Mesothelial cell of epicardium (in vitro differentiated cells): ENCODE measurements at places on chromosomes 16 and 17. TPM values are rescaled to one million over a fixed set of nuclear protein-coding genes. Genes with fewer than 3 reads are reported as not detected.

GRCh38 chr16:89904606-89905510, 13.8 kb upstream of the MC1R start:
- H3K4me1 ChIP-seq: no peaks in the 10 kb centered on the region
- H3K4me3 ChIP-seq: no peak overlapping the region
- DNase-seq: no peak

- H3K36me3 ChIP-seq: no peaks in the 10 kb centered on the region
- no peak for DNase-seq
- H3K4me3 ChIP-seq: no peak overlapping the region
- peaks cover 18% of the 10 kb centered on the region for H3K4me1 ChIP-seq
Measured at GRCh38 chr17:50234581-50234980, 33.1 kb upstream of the COL1A1 start.

GRCh38 chr17:33948309-33948708, 306.8 kb upstream of the CCL2 start:
- H3K4me1 ChIP-seq: no peaks in the 10 kb centered on the region
- H3K27me3 ChIP-seq: peaks cover 46% of the 10 kb centered on the region
- no peak overlapping the region for H3K4me3 ChIP-seq
- H3K27ac ChIP-seq: no peak overlapping the region

GRCh38 chr17:39628655-39629493, 2.1 kb downstream of the PPP1R1B start:
- DNase-seq: no peak
- H3K36me3 ChIP-seq: no peaks in the 10 kb centered on the region
- H3K4me3 ChIP-seq: no peak overlapping the region
- peaks cover 72% of the 10 kb centered on the region for H3K27me3 ChIP-seq
- H3K4me1 ChIP-seq: peaks cover 28% of the 10 kb centered on the region

DNA sequence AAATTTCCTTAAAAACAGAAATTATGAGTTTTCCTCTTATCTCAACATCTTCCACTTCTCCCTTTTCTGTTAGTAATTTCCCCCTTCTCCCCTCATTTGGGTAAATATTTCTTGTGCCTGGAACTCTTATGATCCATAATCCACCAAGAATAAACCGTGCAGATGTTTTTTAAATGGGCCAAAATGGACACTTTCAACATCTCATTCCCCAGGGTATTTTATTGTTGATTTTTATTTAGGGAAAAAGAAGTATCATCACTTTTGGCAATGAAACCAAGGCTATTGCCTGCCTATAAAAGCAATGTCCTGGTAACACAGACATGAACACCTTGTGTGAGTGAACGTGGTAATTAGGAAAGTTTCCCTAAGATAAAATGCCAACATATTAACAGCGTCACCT, 54.6 kb downstream of the IRX6 start:
- no peak for DNase-seq
- no peak overlapping the region for H3K4me3 ChIP-seq
- no peaks in the 10 kb centered on the region for H3K36me3 ChIP-seq
- H3K27ac ChIP-seq: no peak overlapping the region
- H3K27me3 ChIP-seq: peaks cover 56% of the 10 kb centered on the region
- peaks cover 3% of the 10 kb centered on the region for H3K4me1 ChIP-seq

DNA sequence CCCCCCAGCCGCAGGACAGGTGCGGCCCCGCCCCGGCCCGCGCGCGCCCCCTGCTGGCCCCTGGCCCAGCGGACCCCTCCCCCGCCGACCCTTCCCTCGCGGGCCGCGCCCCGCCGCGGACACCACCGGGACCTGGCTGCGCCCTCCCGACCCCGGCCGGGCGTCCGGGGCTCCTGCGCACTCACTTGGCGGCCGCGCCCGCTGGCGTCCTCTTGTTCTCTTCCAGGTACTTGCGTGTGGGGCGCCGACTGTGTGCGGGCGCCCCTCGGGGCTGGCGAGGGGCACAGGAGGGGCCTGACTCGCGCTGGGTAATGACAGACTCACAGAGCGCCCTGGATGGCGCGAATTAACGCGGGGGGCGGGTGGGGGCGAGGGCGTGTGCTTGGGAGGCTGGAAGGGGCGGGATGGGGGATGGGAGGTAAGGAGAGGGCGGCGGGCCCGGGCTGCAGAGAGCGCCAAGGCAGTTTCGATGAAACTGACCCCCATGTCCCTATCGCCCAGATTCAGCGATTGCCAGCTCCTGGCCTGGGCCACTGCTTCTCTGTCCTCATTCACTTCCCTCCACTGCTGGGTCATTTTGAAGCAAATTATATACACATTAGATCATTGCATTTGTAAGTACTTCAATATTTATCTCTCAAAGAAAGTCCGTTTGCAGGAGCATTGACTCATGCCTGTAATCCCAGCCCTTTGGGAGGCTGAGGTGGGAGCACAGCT, 445 bp upstream of the DBNDD1 start:
- H3K4me3 ChIP-seq: peak overlapping the region; percentile 71
- no peaks in the 10 kb centered on the region for H3K36me3 ChIP-seq
- H3K27ac ChIP-seq: peak overlapping the region; percentile 96
- H3K27me3 ChIP-seq: peaks cover 26% of the 10 kb centered on the region
- peaks cover 26% of the 10 kb centered on the region for H3K4me1 ChIP-seq

GRCh38 chr16:49543631-49543946, 170.0 kb downstream of the C16orf78 start:
- peaks cover 9% of the 10 kb centered on the region for H3K27me3 ChIP-seq
- no peak overlapping the region for H3K27ac ChIP-seq
- no peak for DNase-seq
- no peak overlapping the region for H3K4me3 ChIP-seq

DNA sequence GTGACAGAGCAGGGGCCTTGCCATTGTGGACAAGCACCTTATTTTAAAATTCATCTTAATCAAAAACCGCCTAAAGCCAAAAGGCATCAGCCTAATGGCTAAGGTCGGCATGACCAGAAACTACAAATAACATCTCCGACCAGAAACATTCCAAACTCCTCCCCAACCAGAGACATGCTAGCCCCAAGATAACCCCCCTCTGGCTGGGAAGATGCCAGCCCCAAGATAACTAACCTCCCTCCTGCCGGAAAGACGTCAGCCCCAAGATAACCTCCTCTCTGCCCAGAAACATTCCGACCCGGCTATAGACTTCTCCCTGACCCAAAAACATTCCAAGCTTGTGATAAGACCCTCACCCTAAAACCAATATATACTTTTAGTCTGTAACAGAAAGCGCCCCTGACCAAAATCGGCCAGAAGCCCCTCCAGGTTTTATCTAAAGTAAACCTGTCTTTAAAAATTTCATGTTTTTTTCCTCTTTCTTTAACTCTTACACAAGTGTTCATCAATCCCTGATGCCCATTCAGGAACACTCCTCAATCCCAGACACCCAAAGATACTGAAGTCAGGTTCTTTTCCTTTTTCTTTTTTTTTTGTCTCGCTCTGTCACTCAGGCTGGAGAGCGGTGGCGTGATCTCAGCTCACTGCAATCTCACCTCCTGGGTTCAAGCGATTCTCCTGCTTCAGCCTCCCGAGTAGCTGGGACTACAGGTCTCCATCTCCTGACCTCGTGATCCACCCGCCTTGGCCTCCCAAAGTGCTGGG, 32.7 kb downstream of the TLE7 start:
- H3K27me3 ChIP-seq: peaks cover 58% of the 10 kb centered on the region
- DNase-seq: no peak
- H3K4me3 ChIP-seq: no peak overlapping the region
- no peaks in the 10 kb centered on the region for H3K36me3 ChIP-seq
- no peak overlapping the region for H3K27ac ChIP-seq

DNA sequence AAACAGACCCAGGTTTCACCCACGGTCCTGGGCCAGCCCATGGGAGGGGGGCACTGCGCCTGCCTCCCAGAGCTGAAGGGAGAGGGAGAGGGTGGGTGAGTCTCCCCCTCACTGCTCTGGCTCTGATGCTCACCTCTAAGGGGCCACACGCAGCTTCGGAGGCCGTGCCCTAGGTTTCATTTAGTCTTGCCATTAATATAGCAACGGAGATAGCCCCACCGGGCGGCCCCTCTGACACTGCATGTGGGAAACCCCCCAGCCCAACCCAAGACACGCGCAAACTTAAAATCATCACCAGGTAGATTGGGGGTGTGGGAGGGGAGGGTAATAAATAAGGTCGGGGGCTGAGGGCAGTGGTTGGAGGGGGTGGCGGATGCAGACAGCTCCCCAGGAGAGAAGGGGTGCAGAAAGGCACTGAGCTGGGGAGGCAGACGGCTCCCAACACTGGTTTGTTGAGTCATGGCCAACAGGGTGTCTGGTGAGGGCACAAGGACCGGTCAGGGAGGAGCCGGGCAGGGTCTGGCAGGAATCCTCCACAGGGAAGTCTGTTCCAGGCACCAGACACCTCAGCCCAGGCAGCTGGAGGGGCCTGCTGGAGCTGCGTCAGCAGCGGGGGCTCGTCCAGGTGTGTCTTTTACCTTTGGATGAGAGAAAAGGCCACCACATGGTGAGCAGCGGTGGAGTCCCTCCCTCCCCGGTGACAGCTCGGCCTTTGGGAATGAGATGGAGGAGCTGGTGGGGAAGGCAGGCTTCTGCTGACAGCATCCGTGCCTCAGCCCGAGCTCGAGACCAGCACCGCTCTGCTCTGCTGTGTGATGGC, 32.0 kb upstream of the DOC2B start:
- peak overlapping the region; percentile 16 for H3K27ac ChIP-seq
- no peak for DNase-seq
- no peak overlapping the region for H3K4me3 ChIP-seq
- H3K4me1 ChIP-seq: no peaks in the 10 kb centered on the region

GRCh38 chr17:57553991-57554825, 190.9 kb downstream of the CCDC182 start:
- peaks cover 59% of the 10 kb centered on the region for H3K4me1 ChIP-seq
- H3K4me3 ChIP-seq: no peak overlapping the region
- DNase-seq: no peak
- peaks cover 2% of the 10 kb centered on the region for H3K27me3 ChIP-seq
- no peaks in the 10 kb centered on the region for H3K36me3 ChIP-seq

DNA sequence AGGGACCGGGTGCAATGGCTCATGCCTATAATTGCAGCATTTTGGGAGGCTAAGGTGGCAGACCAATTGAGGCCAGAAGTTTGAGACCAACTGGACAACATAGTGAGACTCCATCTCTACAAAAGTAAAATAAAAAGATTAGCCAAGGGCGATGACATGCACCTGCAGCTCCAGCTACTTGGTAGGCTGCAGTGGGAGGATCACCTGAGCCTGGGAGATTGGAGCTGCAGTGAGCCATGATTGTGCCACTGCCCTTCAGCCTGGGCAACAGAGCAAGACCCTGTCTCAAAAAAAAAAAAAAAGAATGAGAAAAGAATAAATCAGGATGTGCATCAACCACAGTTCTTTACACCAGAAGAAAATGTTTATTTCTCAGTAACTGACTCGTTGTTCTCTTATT, 76.0 kb downstream of the CACNG3 start:
- peaks cover 33% of the 10 kb centered on the region for H3K27me3 ChIP-seq
- H3K4me1 ChIP-seq: no peaks in the 10 kb centered on the region
- no peak overlapping the region for H3K4me3 ChIP-seq
- DNase-seq: no peak

GRCh38 chr17:77785312-77785905, 173.1 kb upstream of the TNRC6C start:
- H3K27me3 ChIP-seq: peaks cover 81% of the 10 kb centered on the region
- no peaks in the 10 kb centered on the region for H3K36me3 ChIP-seq
- DNase-seq: no peak
- peaks cover 10% of the 10 kb centered on the region for H3K4me1 ChIP-seq
- no peak overlapping the region for H3K27ac ChIP-seq

GRCh38 chr17:8746501-8747236, 2.0 kb upstream of the CCDC42 start:
- peak overlapping the region; percentile 83 for H3K4me3 ChIP-seq
- H3K36me3 ChIP-seq: no peaks in the 10 kb centered on the region
- no peak for DNase-seq

- H3K27ac ChIP-seq: peak overlapping the region; percentile 94
- H3K36me3 ChIP-seq: no peaks in the 10 kb centered on the region
- no peak for DNase-seq
- peak overlapping the region; percentile 71 for H3K4me3 ChIP-seq
- peaks cover 25% of the 10 kb centered on the region for H3K4me1 ChIP-seq
Measured at GRCh38 chr17:67376415-67376736, 705 bp upstream of the PITPNC1 start.

DNA sequence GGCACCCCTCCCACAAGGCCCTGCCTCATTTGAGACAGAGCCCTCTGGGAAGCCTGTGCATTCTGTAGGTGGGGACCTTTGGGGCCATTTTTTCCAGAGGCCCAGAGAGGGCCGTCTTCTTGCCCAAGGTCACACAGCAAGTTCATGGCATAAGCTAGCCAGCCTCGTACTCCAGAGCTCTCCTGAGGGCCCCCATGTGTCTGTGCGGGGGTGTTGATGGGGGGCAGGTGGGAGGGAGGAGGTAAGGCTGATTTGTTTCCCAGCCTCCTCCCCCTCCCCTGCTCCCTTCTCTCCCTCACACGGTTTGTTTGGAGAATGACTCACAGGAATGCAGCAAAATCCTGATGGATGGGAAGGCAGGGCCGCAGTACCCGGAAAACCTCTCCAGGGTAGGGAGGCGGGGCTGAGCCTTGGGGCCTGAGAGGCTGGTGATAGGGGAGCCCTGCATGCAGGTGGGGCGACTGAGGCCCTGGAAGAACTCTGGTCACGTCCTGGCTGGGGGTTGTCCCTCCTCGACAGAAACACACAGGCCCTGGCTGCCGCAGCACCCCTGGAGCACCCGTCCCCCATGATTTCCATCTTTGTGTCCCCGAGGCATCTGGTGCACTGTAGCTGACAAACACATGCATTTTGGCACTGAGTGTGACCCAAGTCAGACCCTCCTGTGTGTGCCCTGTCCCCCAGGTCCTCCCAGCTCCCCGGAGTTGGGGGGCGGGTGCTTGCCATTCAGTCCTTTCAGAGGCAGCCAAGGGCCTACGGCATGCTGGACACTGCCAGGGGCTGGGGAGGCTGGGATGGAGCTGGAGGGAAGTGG, 29.7 kb downstream of the RAI1 start:
- peaks cover 80% of the 10 kb centered on the region for H3K4me1 ChIP-seq
- DNase-seq: peak; percentile 82
- no peaks in the 10 kb centered on the region for H3K27me3 ChIP-seq
- H3K27ac ChIP-seq: peak overlapping the region; percentile 95
- no peak overlapping the region for H3K4me3 ChIP-seq
- H3K36me3 ChIP-seq: peaks cover 3% of the 10 kb centered on the region

DNA sequence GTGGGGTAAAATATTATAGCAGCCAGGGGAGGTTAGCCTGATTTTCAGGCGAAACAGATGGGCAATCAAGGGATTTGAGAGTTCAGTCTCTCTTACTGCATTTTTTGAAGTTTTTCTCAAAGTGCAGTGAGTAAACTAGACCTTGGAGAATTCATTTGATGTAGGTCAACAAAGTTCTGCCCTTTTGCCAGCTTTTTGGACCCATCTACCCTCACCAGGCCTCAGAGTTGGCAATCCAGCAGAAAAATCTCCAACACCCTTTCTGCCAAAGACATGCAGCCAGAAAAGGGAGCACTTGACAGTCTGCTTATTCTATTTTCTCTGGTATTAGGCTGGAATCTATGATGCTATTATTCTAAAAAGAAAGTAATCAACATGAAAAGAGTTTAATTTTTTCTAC, 162.2 kb upstream of the TOM1L1 start:
- no peaks in the 10 kb centered on the region for H3K27me3 ChIP-seq
- no peak overlapping the region for H3K27ac ChIP-seq
- no peak for DNase-seq
- no peaks in the 10 kb centered on the region for H3K4me1 ChIP-seq
- H3K4me3 ChIP-seq: no peak overlapping the region
- H3K36me3 ChIP-seq: no peaks in the 10 kb centered on the region

Gene OR1A1
- total RNA-seq: not detected in 3 replicates

Gene VKORC1
- 48.6 to 53.7 TPM (median 49.5 TPM) in 3 replicates for total RNA-seq

Gene ANKRD40CL
- total RNA-seq: not detected in 3 replicates

Gene CCL17
- total RNA-seq: not detected in 3 replicates

Gene RUSF1
- 78.1 to 88.9 TPM (median 86.2 TPM) in 3 replicates for total RNA-seq
